ENCODE measurements at places on chromosomes 5 and 9.

DNA sequence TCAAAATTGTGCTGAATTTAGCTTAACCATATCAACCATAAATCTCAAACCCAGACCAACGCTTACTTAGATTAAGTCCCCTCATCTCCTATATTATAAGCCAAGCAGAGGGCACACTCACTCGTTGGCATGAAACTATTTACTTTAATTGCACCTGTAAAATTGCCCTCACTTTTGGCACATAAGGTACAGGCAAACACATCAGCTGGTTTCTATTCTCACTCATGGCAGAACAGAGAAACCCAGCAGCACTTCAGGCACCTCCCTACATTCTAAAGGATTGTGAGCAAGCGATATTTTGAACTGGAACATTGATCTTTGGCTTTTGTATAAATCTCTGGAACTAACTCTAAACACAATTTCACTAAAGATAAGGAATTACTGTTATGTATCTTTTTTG is 845.6 kb upstream of the CDH6 start:
- DNase-seq: no peak

GRCh38 chr5:146912874-146913273 is 34.3 kb upstream of the PPP2R2B start:
- DNase-seq: no peak

- no peak for DNase-seq
Observed at GRCh38 chr5:133794771-133795415, 173.5 kb downstream of the C5orf15 start.

GRCh38 chr5:6714226-6715041 is 1.2 kb downstream of the TENT4A start:
- no peak for DNase-seq

DNA sequence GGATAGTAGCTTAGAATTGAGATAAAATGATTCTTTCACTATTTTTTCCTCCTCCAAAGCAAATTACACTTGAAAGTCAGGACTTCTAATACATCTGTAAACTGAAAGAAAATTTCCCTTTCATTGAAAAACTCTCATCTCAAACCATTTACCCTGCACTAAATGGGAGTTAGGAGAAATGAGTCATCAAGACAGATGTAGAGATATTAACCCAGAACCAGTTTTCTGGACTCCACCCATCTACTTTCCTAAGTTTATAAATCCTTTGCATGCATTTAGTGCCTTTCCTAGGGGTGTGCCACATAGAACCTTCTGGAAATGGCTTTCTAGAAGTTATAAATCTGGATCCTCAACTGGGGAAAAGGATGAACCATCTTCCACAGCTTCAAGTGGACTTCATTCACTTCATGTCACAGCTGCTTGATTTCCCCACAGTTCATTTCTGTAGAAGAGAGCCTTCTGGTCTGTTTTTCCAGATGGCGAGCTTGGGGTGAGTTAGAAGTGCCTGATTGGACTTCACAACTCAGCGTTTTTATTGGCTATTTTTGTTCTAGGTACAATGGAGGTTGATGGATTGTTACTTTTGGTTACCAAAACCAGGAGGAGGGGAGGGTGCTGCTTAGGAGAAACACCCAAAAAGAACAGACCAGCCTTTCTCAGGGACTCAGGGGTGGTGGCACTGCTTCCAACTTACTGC is 72.5 kb upstream of the GPR151 start:
- no peak for DNase-seq

GRCh38 chr9:94083384-94083783 is 880 bp upstream of the PTPDC1 start:
- no peak for DNase-seq

GRCh38 chr9:37747271-37747753 is 6.3 kb upstream of the TRMT10B start:
- no peak for DNase-seq

- no peak for DNase-seq
Observed at GRCh38 chr9:19116107-19116790, 11.0 kb downstream of the PLIN2 start.

- no peak for DNase-seq
Observed at GRCh38 chr5:31585895-31586270, 53.0 kb upstream of the PDZD2 start.

DNA sequence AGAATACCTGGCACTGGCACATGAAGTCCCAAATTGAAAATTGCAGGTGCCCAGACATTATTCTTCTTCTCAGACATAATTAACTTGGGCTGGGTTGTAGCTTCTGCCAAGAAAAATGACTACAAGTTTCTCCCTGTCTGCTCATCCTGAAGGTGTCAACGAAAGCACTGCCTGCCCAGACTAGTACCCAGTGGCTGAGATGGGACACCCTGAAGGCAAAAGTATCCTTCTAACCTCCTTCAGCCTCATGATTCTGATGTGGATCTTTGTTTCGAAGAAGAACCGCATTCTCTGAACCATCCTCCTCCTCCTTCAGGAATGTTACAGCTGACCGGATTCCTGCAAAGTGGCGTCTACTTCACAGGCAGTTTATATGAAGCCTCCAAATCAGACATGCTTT is 161.1 kb upstream of the FST start:
- DNase-seq: no peak

GRCh38 chr5:84376346-84376745 is 8.3 kb downstream of the EDIL3 start:
- DNase-seq: no peak

GRCh38 chr5:91477408-91477807 is 94.3 kb upstream of the ARRDC3 start:
- DNase-seq: no peak

DNA sequence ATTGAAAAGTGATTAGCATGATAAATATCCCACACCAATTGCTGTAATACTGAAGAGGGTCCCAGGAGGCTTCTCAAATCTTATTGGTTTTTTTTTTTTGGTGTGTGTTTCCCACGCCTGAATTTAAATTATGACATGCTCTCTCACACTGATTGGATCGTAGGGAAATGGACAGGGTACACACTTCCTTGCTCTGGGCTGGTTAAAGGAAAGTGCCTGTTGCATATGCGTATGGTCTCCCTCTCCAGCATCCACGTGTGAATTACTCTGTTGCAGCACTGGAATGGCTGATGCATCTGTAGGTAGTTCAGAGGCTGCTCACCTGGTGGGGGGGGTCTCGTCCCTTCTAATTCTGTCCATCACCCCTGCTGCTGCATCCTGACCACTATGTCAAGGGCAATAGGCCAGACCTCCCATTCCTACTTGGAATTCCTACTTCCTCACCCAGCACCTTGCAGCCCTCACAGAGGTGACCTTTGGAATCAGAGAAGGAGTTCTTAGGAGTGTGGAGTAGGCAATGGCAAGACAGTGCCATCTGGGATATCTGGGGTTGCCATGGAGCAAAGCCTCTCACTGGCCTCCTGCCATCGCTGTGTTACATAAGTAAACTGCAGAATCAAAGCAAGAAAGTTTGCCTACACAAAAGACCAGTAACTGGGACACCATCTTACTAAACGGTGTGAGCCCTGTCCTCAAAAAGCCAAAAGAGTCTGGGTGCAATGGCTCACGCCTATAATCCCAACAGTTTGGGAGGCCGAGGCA is 71.4 kb upstream of the FBXW11 start:
- no peak for DNase-seq

GRCh38 chr5:8868283-8868682 is 677.6 kb downstream of the SEMA5A start:
- no peak for DNase-seq

DNA sequence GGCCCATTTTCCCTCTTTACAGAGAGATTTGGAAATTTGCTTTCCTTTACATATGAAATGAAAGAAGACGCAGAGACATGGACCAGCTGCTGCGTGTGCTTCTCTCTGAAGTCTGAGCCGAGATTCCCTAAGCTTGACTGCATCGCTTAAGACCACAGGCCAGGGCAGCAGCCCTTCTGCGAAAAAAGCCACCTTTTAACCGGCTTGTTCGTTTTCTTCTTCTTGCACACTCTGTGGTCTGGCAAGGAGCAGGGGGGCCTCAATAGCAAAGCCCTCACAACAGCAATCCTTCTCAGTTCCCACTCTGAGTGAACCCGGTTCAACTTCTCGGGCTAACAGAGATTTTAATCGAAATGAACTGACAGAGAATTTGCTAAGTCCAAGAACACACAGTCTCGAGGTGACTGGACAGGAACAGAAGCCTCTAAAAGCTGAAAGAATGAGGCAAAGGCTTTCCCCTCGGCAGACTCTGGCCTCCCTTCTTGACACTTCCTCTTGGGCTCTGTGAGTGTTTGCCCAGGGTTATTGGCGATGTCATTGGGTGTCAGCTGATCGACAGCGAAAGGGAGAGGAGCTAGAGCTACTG is 512.9 kb upstream of the KLF4 start:
- no peak for DNase-seq

DNA sequence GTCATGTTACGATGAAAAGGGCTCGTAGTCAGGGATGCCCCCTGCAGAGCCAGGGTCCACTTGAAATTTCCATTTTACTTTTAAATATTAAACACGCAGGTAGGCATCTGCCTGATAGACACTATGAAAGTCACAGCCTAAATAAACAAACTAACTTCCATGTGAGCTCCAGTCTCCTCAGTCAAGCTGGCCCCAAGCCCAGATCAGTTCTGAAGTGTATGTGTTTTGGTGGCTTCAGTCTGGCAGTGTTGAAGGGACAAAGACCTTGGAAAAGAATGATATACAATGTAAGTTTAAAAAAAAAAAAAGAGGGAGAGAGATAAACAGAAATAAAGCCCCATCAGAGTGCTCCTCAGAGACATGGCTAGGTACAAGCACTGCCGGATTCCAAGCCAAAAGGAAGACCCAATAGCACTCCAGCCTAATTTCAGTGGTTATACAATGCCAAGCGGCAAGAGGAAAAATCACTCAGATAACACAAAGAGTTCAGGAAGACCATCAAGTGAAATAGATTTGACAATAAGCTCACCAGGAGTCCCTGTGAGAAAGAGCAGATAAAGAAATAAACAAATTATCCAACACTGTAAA is 181.0 kb downstream of the BNC2 start:
- no peak for DNase-seq

GRCh38 chr5:144088206-144089064 is 82.0 kb downstream of the YIPF5 start:
- DNase-seq: no peak

DNA sequence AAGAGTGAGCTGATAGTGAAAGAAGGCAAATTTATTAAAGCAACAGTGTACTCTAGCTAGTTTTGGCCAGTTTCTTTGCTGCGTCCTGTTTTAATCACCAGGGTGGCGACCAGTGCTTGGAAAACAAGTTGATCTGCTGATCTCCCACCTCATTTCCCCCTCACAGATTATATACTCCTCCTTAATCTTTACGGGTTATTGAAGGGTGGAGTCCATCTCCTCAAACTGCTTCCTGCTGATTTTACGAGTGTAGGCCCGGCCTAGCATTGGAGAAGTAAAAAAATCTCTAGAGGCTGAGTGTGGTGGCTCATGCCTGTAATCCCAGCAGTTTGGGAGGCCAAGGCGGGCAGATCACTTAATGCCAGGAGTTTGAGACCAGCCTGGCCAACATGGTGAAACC is 14.0 kb upstream of the CFAP95 start:
- no peak for DNase-seq

- peak; percentile 28 for DNase-seq
Observed at GRCh38 chr9:4662108-4662988, at the start of gene PLPP6. Gene PLPP6, plus strand, starts transcription at chr9:4662294. Its CDS starts 82 bp downstream, at chr9:4662376.

All from T1000 (cell line).